ENCODE measurements at places on chromosomes 2 and 18.

GRCh38 chr2:141501752-141502151 is 629.1 kb downstream of the LRP1B start:
- no peak for DNase-seq

GRCh38 chr2:112087346-112088020 is 32.4 kb downstream of the TMEM87B start:
- no peak for DNase-seq

DNA sequence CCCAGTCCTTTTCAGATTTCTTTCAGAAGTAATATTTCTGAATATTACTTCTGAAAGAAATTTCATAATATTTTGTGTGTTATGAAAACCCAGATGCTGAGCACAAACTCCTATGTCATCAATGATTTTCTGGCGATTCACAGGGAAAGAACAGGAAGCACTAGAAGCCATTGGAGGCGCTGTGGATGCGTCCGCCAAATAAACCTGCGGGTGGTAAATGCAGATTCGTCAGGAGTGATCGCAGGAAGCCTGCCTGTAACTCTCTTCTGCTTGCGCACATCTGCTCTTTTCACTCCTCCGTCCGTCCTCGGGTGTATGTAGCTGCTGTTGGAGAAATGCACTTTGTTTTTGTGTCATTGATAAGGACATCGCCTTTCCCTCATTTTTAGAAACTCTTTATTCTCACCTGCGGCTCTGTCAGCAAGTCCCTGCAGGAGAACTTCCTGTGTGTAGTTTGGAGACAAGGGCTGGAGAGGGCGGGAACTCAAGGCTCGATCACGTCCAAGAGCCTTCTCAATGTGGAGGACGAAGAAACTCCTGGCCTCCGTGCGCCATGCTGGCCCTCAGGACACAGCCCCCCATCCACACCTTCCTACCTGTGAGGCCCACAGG is 483.8 kb downstream of the GALR1 start:
- DNase-seq, result no peak

GRCh38 chr2:110103061-110103961 is 12.3 kb downstream of the MALL start:
- no peak for DNase-seq

DNA sequence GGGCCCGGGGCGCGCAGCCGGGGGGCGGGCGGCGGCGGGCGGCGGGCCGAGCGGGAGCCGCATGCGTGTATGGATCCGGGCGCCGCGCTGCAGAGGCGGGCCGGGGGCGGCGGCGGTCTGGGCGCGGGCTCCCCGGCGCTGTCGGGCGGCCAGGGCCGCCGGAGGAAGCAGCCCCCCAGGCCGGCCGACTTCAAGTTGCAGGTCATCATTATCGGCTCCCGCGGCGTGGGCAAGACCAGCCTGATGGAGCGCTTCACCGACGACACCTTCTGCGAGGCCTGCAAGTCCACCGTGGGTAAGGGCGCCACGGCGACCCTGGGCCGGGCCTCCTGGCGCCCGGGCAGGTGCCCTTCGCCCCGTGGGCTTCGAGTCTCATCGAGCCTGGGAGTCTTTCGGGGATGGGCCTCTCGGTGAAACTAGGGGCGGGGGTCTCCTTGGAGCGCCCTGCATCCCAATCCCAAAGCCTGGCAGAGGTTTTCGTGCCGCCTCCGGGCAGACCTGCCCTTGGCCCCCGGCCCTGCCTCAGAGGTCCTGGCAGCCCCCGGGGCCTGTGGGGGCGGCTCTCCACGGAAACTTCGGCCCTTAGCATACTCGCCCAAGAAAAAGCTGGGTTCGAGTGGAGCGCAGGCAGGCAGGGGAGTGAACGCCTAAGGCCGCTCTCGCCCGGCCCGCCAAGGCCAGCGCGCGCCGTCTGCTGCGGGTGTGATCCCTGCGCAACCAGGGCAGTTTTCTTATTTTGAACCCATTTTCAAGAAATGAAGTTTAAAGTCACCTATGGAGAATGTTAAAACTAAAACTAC is 622 bp downstream of the RAB12 start:
- peak; percentile 76 for DNase-seq

GRCh38 chr2:187853381-187853791 is 299.2 kb upstream of the TFPI start:
- DNase-seq, result no peak

GRCh38 chr18:2316082-2316750 is 255.1 kb downstream of the METTL4 start:
- DNase-seq, result no peak

GRCh38 chr2:144515696-144516410 is 4.1 kb downstream of the ZEB2 start:
- DNase-seq, result peak; percentile 76

- no peak for DNase-seq
Measured at GRCh38 chr2:237507512-237507911, 20.5 kb downstream of the MLPH start.
